Caki2 (cell line): ENCODE measurements at places on chromosomes 2 and 18. TPM values are rescaled to one million over a fixed set of nuclear protein-coding genes. Genes with fewer than 3 reads are reported as not detected.

- DNase-seq = no peak
Observed at GRCh38 chr2:205361272-205361671, 321.0 kb upstream of the NRP2 start.

DNA sequence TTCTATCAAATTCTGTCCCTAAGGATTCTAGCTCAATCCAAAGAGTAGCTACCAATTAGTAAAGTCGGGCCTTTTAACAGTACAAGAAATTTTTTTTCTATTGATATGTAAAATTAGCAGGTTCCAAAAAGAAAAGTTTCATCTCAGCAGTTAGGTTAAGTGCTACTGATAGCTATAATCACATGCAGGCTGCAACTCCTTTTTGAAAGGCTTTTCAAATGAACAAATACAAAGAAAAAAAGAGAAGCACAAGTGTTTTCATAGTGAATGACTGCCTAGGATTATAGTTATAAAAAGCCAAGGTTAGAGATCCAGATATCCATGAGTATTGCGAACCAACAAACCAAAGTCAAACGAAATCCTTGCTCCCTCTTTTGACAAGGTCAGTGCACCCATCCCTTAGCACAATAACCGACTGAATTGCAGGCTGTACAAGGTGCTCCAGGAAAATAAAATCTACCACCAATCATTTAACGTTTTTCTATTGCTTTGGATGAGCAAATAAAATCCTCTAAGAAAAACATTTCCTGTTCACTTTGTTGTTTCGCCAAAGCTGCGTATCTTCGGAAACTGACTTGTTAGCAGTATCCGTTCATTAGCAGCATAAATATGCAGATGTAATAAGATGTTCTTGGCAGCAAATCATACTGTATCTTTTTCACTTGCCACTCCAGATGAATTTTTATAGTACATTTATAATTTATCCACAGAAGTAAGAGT is 100.2 kb downstream of the SRBD1 start:
- no peak for DNase-seq

GRCh38 chr2:45583977-45584376 is 27.1 kb downstream of the SRBD1 start:
- DNase-seq = no peak

DNA sequence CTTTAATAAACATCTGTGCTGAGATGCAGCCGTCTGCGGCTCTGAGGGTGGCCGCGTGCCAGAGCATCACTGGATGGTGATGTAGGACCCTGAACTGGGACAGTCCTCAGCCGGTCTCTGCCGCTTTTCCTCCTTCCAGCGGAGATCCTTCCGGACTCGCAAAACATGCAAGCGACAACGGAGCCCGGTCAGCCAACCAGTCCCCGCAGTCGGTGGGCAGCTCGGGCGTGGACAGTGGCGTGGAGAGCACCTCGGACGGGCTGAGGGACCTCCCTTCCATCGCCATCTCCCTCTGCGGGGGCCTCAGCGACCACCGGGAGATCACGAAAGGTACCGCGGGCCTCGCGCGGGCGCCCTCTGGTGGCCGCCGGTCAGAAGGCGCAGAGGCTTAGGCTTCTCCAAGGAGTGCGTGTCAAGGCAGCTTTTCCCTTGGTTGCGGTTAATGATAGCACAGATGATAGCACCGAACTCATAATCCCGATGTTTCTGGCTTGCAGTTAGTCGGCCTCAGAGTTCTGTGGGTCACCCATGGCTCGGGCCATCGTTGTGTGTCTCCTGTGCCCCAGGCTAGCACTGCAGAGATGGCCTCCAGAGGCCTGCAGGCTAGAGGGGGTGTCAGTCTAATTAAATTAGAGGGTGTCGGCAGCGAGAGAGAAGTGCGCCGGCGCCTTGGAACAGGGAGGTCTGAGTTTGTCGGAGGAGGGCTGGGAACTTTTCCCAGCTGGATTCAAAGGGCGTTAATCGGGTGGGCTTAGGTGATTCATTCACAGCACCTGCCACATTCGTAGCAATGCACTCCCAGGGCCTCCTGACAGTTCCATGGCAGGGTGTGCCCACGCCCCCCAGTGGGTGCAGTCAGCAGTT is 38.5 kb downstream of the LPIN1 start:
- peak; percentile 29 for DNase-seq

- peak; percentile 65 for DNase-seq
Observed at GRCh38 chr2:186641807-186642321, 52.0 kb upstream of the FAM171B start.

GRCh38 chr2:186693446-186693832 is 421 bp upstream of the FAM171B start:
- DNase-seq = no peak

- no peak for DNase-seq
Observed at GRCh38 chr2:96950381-96951124, 35.8 kb downstream of the FAM178B start.

DNA sequence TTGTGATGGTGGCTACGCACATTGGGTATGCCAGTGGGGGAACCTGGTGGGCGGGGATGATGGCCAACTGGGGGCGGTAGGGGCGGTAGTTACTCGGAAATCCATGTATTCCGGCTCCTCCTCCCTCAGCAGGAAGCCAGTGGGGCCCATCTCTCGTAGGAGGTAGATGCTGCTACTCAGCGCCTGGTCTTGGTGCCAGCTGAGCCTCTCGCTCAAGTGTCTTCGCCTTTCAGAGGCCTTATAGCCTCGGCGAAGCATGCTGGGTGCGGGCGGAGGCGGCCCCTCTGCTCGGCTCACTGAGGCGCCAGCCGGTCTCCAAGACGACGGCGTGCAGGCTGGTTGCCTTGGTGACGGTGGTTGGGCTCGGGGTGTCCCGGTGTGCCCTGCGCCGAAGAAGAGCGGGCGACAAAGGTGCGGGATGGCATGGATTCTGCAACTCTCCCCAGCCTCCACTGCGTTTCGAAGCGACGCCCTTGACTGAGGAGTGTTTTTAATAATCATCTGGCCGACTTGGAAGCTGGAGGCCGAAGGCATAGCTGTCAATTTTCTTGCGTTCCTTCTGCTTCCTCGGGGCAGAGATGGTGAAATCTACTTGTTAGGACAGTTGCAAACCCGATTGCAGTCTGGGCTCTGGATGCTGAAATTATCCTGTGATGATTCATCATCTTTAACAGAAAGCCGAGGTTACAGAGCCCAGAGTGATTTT is at the start of gene ZSWIM2:
TSS of gene ZSWIM2 (minus strand) at position 298 of the 706 bp plus-strand sequence. CDS start at position 258, 40 bp downstream.
- DNase-seq = peak; percentile 51

GRCh38 chr2:98891591-98891990 is 44.4 kb downstream of the CRACDL start:
- no peak for DNase-seq

DNA sequence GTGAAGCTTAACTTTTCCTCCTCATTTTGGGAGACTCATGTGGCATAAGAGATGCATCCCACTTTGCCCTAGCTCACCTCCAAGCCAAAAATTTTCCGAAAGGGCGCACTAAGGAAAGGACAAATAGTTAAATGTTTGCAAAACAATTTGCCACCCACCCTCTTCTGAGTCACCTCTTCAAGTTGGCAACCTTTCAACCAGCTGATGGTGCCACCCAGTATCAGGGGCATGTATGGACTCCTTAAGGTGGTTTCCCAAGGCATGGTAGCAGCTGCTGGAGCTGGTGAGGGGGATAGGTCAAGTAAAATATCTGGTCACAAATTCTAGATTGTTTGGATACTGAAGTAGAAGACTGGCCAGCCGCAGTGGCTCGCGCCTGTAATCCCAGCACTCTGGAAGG is 17.2 kb upstream of the ITGAV start:
- DNase-seq = peak; percentile 89

- DNase-seq = no peak
Observed at GRCh38 chr2:222538535-222538934, 114.2 kb downstream of the SGPP2 start.

The PASK gene
- 6.9 and 12.3 TPM in 2 replicates for total RNA-seq

The SELENOI gene
- total RNA-seq = 15.3 and 19.0 TPM in 2 replicates

The PCARE gene
- total RNA-seq = not detected in 2 replicates

The FAHD2B gene
- total RNA-seq = 8.7 and 8.9 TPM in 2 replicates

The PKDCC gene
- 1.6 and 2.1 TPM in 2 replicates for total RNA-seq

The GPAT2 gene
- total RNA-seq = not detected in 2 replicates
